ENCODE measurements at places on chromosomes 3 and 15.

DNA sequence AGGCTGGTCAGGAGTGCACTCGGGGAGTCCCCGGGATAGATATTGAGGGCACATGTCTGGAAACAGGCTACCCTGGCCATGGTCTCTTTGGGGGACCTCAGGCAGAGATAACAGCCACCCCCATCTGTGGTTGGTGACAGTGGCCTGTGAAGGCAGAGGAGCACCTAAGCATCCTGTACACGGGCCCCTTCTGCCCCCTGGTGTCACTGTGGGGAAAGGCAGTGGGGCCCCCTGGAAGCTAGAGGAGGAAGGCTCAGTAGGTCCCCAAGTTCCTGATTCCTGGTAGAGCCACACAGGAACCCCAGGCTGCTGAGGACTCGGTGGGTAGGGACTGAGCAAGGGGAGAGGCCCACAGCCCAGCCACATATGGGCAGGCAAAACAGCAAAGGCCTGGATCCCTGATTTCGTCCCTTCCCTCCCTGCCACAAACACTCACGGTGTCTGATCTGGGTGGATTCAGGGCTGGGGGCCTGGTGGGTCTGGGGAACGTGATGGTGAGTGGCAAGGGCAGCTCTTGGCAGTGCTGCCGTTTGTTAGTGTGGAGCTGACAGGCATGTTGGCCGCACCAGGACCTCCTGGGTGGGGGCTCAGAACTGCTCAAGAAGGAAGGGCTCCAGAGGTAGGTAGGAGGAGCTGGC is 14.1 kb upstream of the CXCR6 start:
- DNase-seq: no peak

DNA sequence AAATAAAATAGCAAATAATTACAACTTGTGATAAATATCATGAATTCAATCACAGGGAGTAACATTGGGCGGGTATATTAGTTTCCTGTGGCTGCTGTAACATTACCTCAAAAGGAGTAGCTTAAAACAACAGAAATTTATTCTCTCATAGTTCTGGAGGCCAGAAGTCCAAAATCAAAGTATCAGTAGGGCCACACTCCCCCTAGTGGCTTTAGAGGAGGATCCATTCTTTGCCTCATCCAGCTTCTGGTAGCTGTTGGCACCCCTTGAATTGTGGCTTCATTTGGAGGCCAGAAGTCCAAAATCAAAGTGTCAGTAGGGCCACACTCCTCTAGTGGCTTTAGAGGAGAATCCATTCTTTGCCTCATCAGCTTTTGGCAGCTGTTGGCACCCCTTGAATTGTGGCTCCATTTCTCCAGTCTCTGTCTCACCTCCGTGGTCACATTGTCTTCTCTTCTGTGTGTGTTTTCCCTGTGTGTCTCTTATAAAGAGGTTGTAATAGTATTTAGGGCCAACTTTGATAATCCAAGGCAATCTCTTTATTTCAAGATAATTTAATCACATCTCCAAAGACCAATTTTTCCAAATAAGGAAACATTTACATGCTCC is 3.1 kb upstream of the CFAP20DC start:
- DNase-seq: no peak

DNA sequence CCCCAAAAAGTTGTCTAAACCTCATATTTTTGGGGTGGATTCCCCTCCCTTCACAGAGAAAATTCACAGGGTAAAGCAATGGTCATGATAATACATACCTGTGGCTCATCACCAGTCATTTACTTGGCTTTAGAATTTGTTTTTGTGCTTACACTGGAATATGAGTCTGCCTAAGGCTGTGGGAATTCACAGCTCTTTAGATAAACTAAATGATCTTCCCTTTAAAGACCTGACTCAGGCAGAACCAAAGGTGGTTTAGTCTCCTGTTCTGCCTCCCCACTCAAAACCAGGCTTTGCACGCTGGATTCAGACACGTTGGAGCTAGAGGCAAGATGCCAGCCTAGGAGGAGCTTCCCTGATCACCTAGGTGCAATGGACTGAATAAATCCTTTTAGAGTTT is 40.3 kb upstream of the BNC1 start:
- no peak for DNase-seq

- no peak for DNase-seq
These were observed 148.5 kb downstream of the OSBPL10 start for GRCh38 chr3:31832551-31832950.

GRCh38 chr3:141255846-141256261 is 24.2 kb downstream of the PXYLP1 start:
- no peak for DNase-seq

DNA sequence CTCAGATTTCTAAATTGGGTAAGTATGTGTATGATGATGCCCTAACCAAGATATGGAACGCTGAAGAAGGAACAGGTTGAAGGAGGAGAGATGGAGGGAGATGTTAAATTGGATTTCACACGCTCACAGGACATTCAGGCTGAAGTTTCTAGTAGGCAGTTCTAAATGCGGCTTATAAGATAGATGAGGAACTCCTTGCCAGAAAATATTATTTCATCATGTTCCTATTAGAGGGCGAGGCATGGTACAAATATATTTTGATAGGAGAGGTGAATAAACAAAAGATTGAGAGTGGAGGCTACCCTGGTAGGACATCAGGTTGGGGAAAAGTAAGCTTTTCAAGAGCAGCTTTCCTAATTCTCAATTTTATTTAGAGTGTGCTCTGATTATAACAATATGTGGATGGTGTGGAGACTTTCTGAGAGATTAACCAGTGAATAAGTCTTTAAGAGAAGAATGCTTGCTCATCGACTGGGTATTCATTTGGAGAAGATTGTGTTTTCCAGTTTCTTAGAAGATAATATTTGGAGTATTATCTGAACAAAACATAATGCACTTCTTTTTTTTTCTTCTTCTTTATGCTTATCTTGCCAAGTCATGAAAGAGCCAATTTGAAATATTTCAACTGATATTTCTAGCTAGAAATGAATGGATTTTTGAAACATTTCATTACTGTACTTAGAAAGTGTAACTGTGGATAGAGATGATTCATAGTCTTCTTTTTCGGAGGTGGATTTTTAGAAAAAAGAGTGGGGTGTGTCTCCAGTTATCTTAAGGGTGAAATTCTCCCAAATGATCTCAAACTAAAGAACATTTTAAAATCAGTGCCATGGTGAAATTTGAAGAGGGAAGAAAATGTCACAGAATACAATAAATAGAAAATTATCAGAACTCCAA is 88.5 kb downstream of the B3GALNT1 start:
- DNase-seq: no peak

- DNase-seq: no peak
These were observed 4.6 kb upstream of the UQCRC1 start for GRCh38 chr3:48614044-48614443.

DNA sequence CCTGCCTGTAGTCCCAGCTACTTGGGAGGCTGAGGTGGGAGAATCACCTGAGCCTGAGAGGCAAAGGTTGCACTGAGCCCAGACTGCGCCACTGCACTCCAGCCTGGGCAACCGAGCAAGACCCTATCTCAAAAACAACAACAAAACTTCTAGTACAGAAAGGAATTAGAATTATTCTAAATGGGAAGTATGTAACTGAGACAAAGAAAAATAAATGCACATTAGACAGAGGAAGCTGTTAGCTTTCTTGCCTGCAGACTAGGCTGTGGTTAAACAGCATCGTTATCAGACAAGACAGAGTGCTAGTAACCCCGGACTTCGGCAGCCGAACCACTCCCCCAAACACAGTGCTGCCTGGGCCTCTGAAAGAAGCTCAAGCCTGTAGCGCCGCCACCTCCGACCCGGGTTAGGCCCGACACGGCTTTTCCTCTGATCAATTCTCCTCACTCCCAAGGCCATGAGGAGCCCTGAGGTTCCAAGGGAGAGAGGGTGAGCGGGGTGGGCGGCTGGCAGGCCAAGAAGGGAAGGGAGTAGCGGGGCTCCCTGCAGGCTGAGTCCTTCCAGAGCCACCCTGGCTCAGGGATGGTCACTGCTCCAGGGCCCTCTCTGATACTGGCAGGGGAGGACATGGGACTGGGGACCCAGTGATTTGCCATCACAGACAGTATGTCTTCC is 44.8 kb upstream of the MUC4 start:
- no peak for DNase-seq

DNA sequence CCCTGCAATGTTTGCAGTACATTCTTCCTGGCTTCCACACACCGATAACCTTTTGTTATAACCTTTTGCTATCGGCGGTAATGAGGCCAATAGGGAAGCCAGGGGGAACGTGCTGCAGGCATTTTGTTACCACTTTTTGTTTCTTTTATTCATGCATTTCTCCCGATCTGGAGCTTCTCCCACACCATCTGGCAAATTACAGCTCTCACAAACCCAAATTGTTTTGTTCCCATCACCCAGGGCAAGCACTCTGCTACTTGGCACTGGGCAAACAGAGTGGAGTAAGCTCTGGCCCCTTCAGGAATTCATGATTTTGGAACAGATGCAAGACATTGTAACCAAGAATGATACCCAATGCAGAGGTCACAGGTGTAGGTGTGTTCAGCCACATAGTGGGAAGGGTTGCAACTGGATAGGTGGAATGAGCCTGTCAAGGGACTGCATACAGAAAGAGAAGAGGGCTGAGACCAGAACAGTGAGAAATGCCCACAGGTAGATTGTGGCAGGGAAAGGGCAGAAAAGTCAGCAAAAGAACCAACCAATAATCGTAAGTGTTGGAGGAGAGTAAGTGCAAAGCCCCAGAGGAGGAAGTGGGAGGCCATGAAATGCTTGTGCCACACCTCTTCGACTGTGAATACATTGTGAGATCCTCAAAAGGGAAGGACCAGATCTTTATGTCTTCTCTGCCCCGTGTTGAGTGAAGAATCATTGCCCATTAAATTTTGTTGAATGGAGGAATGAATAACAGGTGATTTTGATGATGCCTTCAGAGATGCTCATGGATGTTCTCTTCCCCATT is 45.8 kb downstream of the PARP15 start:
- no peak for DNase-seq

- DNase-seq: no peak
These were observed 160.1 kb downstream of the RSRC1 start for GRCh38 chr3:158269942-158270341.

- DNase-seq: no peak
These were observed 149.7 kb downstream of the KLF13 start for GRCh38 chr15:31476236-31476810.

DNA sequence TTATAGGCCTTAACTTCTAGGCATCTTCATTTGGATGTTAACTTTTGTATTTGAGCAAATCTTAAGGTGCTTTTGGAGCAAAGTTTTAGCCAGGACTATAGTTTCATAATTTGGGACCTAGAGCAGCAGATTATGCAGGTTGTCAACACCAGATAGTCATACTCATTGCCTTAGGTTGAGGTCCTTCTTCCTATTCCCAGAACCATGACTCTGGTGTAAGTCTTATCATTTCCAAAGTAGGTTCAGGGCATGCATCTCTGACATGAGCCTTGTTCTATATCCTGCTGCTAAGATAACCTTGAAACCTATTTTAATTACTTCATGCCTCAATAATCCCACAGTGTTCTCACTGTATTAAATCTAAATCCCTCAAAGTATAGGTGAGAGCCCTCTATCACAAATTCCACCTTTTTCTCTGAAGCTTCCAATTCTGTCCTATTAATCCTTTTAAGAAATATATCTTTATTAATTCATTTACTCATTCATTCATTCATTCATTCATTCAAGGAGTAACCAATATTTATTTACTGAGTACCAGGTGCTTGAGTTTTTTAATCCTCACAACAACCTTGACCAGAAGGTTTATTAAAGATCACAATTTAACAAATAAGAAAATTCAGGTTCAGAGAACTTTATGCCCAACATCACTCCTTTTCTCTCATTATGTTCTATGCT is 2.7 kb upstream of the FNDC3B start:
- DNase-seq: no peak

DNA sequence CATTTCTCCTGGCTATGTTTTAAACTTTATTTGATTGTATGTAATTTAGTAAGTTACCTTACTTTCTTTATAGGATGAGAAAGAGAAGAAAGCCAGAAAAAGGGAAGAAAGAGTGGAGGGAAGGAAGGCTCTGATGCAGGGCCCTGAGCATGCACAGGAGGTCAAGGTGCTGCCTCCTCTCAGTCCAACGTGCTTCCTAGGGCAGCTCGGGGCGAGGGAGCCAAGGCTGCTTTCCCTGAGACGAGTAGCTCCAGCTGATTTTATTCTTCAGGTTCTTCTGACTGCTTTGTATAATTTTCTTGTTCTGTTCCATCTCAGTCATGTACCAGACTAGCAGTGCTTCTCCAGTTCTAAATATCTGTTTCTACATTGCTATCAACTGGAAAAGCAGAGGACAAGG is 3.4 kb downstream of the CORO2B start:
- DNase-seq: no peak

DNA sequence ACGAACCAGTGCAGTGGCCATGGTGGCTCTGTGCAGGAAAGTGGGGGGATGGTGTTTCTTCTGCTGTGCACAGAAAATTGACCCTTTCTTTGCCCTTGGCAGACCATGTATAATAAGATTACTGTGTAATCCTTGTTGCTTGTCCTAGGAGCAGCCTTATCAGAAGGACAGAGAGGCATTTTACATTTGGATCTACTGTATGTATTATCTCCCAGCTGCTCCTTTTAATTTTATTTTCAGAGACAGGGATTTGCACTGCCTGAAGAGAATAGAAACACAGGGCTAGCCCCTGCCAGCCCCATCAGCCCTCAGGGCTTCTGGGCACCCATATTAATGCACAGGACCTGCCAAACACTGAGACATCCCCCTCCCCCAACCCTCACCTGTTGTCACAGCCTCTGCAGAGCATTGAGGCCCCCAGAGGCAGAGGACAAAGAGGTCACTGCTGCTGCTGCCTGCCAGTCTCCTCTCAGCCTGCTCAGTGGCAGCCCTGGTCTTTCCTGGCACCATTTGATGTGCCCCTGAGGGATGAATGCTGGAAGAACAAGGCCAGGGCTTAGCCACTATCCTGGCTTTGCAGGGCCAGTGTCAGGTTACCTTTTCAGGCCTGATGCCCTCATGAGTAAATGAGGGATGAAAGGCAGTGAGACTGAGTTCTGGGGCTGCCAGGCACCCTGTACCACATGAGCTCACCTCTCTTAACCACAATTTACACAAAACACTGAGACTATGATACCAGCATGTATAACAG is 533.4 kb downstream of the NTRK3 start:
- DNase-seq: no peak

DNA sequence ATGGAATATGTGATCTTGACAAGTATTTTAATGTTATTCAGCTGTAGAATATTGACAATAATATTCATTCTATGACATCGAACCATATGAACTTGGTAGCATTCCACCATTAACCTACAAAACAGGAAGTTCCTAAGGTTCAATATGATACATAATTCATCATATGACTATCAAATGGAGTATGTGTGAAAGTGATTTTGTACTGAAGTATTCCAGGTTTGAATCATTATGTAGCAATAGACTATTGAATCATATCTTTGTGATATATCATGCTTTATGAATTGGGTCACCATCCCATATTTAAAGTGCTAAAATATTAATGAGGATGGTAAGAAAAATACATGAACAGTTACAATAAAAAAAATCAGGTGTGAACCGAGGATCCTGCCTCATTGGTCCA is 95.1 kb downstream of the TP63 start:
- DNase-seq: no peak

- no peak for DNase-seq
These were observed 16.7 kb upstream of the ZNF280D start for GRCh38 chr15:56749982-56750381.
